ENCODE measurements at places on chromosomes 2 and 18.

DNA sequence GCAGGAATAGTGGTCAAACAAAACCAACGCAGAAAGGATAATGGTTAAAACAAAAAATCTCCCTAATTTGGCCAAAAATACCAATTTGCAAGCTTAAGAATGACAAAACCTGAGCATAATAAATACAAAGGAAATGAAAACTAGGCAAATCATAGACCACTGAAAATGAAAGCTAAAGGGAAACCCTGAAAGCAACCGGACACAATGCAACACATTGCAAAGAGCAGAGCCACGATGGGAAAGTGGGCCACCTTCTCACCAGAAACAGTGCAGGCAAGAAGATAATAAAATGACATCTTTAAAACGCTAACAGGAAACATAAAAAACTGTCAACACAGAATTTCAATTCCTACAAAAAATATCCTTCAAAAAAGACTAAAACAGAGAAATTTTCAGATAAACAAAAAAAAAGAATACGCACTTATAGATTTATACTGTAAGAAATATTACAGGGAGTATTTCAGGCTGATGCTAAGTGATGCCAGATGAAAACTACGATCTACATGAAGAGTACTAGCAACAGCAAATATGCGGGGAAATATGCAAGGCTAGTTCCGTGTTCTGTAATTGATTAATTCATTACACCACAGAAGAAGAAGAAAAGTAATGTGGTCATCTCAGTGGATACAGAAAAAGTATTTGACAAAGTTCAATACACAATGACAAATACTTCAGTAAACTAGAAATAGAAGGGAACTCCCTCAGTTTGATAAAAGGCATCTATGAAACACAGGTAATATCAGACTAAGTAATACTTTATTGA lies 239.5 kb downstream of the L3MBTL4 start:
- DNase-seq = no peak

DNA sequence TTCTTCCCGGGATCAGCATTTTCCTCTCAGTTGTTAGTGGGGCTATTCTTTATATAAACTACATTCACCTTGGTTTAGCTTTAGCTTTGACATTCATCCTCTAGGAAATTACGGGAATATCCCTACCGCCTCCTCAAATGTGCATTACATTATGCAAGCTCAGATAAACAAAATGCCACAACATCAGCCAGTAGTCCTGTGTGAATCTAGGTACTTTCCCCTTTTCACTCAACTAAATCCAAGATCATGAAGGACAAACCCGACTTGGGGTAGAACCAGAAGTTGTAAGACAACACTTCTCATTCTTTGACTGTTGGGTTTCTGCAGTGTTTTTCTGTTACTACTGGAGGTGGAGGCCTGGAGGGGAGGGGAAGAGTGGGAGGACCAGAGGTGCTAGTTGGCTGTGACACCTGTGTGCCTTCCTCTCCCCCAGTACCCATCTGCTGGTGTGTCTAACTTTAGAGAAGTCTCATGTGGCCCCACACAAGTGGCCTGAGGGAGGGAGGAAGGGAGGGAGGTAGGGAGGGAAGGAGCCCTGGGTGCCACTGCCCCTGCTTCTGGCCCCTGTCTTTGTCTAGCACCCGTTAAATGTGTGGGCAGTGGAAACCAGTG lies 84.8 kb upstream of the BCL2L11 start:
- DNase-seq = no peak

DNA sequence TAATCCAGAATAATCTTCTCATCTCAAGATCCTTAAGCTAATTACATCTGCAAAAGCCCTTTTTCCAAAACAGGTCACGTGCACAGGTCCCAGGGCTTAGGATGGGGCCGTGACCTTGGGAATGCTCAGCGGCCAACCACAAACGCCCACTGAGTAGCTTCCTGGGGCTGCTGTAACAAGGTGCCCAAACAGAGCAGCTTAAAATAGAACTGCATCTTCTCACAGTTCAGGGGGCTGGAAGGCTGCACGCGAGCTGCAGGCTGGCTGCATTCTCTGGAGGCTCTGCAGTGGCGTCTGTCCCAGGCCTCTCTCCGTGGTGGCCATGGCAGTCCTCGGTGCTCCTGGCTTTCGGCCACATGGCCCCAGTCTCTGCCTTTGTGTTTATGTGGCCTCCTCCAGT lies 31.9 kb downstream of the ADI1 start:
- no peak for DNase-seq

DNA sequence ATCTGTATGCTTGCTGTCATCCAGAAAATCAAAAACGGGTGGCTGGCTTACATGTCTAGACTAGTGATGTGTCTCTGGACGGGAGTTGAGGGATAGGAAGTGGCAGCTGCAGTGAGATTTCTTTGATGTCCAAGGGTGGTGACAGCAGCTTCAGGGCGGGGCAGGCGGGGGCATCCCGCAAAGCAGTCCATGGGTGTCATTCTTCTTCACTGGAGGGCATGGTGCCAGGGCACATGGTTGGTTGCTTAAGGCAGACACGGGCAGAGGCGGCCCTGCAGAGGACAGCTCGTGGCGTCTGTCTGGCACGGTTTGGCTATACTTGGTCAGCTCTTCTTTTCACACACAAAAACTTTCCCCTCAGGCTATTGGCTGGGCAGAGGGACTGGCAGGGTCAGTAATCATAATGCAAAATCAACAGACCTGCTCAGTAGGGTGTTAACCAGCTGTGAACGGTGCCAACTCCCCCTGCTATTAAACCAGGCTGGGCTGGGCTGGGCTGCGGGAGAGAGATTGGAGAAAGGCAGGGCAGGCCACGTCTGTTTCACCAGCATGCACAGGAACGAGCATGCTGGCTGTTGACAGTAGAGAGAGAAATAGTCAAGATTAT lies 63.7 kb downstream of the COL4A3 start:
- no peak for DNase-seq

GRCh38 chr18:74533666-74534065 lies 634 bp upstream of the CNDP1 start:
- DNase-seq = no peak

- DNase-seq = no peak
Measured at GRCh38 chr2:72920318-72921087, 3.2 kb downstream of the EMX1 start.

GRCh38 chr2:133503927-133504326 lies 64.3 kb downstream of the NCKAP5 start:
- no peak for DNase-seq

- no peak for DNase-seq
Measured at GRCh38 chr18:76126327-76126726, 368.7 kb downstream of the ZNF516 start.

GRCh38 chr2:45973426-45973825 lies 322.0 kb downstream of the PRKCE start:
- DNase-seq = no peak

DNA sequence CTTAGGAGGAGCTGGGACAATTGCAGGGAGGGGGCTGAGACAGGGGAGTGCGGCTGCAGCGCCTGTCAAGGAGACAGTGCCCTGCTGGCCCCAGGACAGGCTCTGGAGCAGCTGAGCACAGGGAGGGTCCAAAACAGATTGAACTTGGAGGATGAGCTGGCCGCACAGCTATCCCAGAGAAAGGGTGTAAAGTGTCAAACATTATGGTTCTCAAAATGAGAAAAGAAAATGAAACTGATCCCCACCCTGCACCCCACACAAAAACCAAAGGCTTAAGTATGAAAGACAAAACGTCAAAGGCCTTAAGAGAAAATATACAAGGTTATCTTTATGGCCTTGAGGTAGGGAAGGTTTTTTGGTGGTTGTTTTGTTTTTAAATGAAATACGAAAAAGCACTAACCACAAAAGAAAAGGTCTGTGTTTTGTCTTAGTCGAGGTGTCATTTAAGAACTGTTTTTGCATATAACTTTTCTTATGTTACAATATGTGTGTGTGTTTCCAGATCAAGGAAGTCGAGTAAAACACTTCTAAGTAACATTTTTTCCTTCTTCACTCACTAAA lies 111.8 kb downstream of the HDAC4 start:
- DNase-seq = no peak

GRCh38 chr2:226898897-226899296 lies 63.0 kb downstream of the RHBDD1 start:
- DNase-seq = no peak

DNA sequence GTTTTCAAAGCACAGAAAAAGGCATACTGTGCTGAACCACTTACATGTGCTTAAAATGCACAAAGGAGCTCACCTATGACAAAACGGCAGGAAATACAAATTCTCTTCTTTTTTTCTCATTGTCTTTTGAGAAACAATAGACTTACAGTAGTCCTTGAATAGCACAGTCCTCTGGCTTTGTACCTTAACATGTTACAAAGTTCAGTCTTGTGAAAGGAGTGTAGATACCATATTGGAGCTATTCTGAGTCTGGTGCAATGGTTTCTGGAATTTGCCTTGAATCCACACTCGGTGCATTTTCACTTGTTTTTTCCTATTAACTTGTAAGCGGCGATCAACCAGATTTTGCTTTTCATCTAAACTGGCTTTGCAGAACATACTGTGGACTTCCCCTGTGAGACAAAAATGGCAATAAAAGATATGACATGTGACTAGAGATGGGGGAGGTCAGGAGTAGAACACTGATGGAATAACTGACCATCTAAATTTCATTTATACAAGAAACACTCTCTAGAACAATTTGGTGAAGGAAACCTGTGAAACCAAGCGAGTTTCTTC lies 109.7 kb downstream of the METTL8 start:
- no peak for DNase-seq

DNA sequence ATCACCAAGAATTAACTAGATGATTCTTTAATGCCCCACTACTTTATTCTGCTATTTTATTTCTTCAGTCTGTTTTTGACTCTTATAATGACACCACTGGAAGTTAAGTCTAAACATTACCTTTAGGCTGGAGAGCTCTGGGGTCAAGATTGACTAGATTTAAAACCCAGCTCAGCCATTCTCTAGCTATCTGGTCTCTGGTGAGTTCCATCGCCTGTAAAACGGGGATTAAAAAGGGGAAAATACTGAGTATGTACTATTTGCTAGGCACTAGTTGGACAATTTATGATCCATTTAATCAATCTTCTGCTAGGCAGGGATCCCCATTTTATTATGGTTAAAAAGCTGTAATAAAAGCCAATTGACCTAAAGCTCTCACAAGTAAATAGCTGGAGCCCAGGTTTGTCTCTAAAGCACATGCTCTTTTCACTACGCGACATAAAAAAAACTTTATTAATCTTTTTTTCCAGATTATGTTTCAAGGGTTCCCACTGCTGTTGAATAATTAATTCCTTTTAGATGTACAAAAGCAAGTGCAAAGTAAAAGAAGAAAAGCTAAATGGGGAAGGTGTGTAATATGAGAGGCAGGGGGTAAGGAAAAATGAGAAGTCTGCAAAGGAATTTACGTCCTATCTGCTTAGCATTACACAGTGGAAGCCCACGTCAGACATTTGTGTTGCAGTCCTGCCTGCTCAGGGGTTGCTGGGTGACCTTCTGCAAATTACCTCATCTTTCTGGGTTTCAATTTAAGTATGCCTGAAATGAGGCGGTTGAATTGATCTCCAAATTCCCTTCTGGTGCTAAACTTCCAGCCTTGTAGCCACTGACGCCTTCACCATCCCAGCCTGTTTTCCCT lies 918 bp upstream of the NABP1 start:
- DNase-seq = peak; percentile 48

DNA sequence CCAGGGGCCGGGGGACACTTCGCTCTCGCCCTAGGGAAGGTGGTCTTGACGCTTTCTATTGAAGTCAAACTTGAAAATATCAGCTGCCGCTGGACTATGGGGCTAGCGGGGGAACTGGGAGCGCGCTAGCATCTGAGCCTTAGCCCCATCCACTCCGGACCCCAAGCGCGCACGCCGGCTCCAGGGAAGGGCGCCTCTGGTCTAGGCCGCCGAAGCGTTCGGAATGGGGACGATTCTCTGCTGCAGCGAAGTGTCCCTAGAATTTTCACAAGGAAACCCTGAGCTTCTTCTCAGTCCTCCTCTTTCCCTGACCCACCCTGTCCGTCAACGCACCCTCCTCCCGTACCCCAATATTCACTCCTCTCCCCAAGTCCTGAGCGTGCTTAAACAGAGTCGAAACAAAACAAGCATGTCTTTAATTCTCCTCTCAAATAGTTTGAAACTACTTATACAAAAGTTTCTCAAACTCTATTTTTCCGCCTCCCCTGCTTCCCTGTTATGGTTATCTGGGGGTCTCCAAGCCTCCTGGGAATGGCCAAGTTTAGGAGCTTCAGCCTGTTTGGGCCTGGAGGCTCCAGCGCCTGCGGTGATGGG lies 5.0 kb downstream of the RAX start:
- DNase-seq = no peak

GRCh38 chr2:46650556-46651001 lies 171.2 kb downstream of the TMEM247 start:
- peak; percentile 57 for DNase-seq

- no peak for DNase-seq
Measured at GRCh38 chr2:133489146-133489545, 79.1 kb downstream of the NCKAP5 start.

- no peak for DNase-seq
Measured at GRCh38 chr2:65452150-65452895, 19.9 kb upstream of the SPRED2 start.

DNA sequence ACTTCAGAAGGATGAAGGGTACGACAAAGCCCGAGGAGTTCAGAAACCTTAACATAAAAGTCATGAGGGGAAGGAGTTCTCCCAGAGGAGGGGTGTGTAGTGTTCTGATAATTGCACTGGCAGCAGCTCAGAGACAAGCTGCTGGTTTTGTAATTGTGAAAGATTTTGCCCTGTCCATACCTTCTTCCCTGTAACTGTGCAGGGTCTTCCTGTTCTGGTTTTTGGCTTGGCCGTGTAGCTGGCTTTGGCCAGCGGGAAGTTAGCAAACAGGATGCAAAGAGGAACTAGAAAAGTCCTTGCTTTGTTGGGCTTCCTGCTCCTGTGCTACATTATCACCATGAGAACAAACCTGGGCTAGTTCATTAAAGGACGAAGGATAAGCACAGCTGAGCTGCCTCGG lies 160.8 kb downstream of the LPIN1 start:
- DNase-seq = no peak

GRCh38 chr2:37268111-37268510 lies 36.7 kb downstream of the NDUFAF7 start:
- DNase-seq = no peak

GRCh38 chr18:9918016-9918680 lies 4.3 kb downstream of the VAPA start:
- peak; percentile 59 for DNase-seq

- DNase-seq = no peak
Measured at GRCh38 chr2:100673691-100674485, 111.1 kb downstream of the PDCL3 start.

- DNase-seq = peak; percentile 35
Measured at GRCh38 chr2:181393472-181393871, 63.7 kb upstream of the ITGA4 start.
